ENCODE measurements at places on chromosomes 6 and 20.

- DNase-seq: no peak
Observed at GRCh38 chr6:83068616-83069015, 1.1 kb downstream of the DOP1A start.

GRCh38 chr6:16419636-16420336, 181.4 kb downstream of the GMPR start:
- peak; percentile 36 for DNase-seq

GRCh38 chr6:89084954-89085353, 4.4 kb downstream of the PNRC1 start:
- no peak for DNase-seq

DNA sequence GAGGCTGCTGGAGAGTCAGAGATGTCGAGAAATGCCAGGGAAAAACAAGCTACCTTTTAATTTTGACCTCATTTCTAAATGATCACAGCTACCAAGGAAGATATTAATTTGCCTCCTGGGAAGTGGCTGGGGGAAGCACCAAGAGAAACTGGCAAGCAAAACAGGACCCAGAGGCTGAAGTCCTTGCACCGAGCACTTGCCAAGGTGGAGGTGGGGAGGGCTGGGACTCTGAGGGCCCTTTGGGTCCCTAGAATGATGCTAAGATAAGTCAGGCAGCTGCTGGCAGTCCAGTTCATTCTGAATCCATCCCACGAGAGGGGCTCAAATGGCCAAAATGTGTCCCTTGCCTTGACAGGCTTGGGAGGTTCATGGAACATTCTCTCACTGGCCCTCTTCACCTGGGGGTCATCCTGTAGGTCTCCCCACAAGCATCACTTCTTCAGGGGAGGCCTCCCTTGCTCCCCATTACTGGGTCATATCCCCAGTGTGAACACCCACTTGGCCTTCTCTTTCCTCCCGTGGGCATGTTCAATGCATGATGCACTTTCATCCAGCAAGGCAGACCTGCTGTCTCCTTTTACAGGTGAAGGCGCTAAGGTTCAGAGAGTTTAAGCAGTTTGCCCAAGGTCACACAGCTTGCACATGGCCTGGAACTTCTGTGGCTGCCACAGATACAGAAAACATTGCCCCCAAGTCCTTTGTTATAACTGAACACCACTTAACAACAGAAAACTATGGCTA, 39.1 kb upstream of the BLCAP start:
- no peak for DNase-seq

DNA sequence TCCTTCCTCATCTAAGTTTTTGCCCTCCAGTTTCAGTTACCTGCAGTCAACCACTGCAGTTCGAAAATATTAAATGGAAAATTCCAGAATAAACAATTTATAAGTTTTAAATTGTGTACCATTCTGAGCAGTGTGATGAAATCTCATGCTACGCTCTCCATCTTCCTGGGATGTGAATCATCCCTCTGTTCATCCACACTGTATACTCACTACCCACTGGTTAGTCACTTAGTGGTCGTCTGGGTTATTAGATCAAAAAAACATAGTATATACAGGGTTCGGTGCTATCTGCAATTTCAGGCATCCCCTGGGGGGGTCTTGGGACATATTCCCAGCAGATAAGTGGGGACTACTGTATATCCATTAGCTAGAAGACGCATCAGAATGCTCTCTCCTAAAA, 151.9 kb upstream of the SLC22A16 start:
- DNase-seq: no peak

GRCh38 chr6:9621276-9621675, 793.6 kb downstream of the TFAP2A start:
- DNase-seq: no peak

- no peak for DNase-seq
Observed at GRCh38 chr6:53437557-53438202, 88.9 kb upstream of the ELOVL5 start.

DNA sequence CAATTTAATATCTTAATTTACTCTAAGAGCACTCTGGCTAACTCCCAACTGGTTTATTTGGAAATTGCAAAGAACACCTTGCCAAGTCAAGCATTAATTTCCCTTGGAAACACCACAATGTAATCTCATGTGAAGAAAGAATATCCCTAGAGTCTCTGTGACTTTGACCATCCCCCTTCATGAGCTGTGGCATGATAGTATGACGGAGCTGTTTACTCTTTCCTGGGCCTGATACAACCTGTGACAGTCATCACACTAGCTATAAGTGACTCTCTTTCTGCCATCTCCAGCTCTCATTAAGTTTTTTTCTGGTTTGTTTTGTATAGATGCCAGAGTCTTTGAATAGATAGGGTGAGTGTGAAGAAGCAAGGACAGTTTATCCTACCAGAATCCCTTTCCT, 470.3 kb upstream of the JARID2 start:
- DNase-seq: no peak

DNA sequence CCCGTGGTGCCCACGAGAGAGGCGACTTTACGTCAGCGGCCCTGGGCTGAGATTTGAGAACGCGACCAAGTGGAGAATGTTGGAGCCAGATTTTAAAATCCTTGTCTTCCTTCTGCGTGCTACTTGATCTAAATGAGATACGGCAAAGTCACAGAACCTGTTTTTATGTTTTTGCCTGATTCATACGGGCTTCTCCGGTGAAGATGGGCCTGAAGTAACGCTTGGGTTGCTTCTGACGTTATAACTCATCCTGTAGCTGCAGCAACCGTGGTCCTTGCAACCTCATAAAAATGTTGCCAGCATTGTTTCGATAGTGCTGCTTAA, 462 bp upstream of the SLC35B3 start:
- DNase-seq: peak; percentile 4

DNA sequence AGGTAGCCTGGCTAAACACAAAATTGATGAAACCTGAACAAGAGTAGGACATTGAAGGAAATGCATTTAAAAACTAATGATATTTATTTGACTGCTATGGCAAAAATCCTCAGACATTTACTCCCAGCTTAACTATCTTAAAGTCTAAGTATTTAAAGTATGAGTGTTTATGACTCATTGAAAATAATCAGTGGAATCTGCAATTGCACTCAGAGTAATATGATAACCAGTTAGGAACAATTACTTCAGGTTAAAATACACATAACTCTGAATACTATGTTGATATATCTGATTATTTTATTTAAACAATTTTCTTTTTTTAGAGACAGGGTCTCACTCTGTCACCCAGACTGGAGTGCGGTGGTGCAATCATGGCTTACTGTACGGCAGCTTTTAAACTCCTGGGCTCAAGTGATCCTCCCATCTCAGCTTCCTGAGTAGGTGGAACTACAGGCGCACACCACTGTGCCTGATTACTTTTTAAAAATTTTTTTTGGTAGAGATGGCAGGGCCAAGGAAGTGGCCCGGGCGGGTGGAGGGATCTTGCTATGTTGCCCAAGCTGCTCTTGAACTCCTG, 43.9 kb downstream of the FILIP1 start:
- no peak for DNase-seq

- no peak for DNase-seq
Observed at GRCh38 chr6:34924831-34925625, 36.0 kb downstream of the ANKS1A start.

DNA sequence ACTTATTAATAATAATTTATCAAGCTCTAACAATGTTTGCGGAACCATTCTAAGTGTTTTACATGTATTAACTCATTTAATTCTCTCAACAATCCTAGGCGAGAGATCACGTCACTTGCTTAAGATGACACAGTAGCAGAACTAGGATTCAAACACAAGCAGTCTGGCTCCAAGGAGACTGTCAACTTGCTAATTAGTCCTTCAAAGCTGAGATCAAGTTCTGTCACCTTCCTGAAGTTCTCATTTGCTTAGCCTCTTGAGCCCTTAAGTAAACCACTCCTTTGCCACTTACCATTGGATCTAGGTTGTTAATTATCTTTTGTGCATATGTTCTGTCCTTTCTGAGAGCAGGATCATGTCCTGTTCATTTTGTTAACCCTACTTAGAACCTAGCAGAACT, 14.1 kb downstream of the FKBP5 start:
- no peak for DNase-seq

GRCh38 chr6:90485635-90486277, 101.1 kb downstream of the MAP3K7 start:
- DNase-seq: no peak

- no peak for DNase-seq
Observed at GRCh38 chr6:25363427-25363826, 84.3 kb downstream of the CARMIL1 start.
